ENCODE measurements at places on chromosomes 6 and 20.

DNA sequence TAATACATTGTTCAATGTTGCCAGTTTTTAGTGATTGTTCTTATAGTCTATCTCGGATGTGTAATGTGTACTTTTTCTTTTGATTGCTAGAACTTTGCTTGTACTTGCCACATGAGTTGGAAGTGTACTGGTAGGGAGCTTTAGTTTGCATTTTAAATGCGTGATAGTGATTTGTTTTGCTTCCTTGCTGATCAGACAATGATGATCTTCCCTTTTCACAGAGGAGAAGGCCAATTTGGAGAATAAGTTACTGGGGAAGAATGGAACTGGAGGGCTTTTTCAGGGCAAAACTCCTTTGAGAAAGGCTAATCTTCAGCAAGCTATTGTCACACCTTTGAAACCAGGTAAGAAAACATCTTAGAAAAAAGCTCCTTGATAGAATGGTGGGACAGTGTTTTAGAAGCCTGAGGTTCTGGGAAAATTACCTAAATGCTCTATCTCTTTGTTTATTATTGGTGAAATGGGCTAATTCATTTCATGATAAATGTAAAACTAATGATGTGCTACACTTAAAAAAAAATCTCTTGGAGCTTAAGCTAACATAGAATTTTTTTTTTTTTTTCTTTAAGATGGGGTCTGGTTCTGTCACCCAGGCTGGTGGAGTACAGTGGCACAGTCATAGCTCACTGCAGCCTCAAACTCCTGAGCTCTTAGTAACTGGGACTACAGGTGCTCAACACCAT lies 20.9 kb downstream of the TPX2 start:
- no peak for DNase-seq

GRCh38 chr20:45098103-45098773 lies 2.7 kb downstream of the KCNS1 start:
- DNase-seq: no peak

GRCh38 chr6:65170273-65170672 lies 536.8 kb downstream of the EYS start:
- DNase-seq: no peak

GRCh38 chr6:103672169-103672568 lies 1187.5 kb downstream of the HACE1 start:
- no peak for DNase-seq

DNA sequence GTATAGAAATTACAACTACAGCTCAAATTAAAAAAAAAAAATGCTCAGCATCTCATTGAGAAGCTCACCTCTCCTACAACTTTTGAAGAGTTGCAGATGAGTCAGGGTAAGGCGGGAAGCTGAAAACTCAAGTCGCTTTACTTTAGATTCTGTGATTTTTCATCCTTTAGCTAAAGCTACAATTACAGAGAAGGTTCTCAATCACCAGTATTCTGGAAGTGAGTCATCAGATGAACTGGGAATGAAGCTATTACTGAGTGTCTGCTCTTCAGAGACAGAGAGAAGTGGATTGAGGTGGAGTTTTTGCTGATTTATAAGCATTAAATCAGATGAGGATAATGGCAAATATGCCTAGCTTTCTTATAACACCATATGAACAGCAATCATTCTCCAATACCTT lies 91.9 kb downstream of the TFAP2A start:
- DNase-seq: no peak

- DNase-seq: no peak
Observed at GRCh38 chr6:148648754-148649453, 97.9 kb upstream of the UST start.

GRCh38 chr6:159929819-159930218 lies 39.0 kb downstream of the MAS1 start:
- no peak for DNase-seq

DNA sequence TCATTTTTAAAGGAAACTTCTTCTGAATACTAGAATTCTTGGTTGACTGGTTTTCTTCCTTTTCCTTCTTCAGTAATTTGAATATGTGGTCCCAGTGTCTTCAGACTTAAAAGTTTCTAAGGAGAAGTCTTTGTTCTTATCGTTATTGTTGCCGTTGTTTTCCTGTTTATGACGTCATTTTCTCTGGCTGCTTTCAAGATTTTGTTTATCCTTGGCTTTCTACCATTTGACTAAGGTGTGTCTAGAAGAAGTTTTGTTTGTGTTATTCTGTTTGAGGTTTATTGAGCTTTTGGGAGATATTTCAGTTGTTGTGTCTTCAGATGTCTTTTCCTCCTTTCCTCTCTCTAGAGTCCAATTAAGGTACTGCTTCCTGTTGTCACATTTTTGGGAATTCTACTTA lies 24.5 kb downstream of the CDYL start:
- DNase-seq: no peak

GRCh38 chr6:117956386-117956785 lies 49.3 kb downstream of the SLC35F1 start:
- no peak for DNase-seq

GRCh38 chr6:113564371-113565171 lies 292.6 kb upstream of the MARCKS start:
- DNase-seq: no peak
